ENCODE measurements at places on chromosomes 3 and 15.

- DNase-seq: peak; percentile 49
These were observed 33.3 kb upstream of the VPS33B start for GRCh38 chr15:91055548-91056331.

GRCh38 chr15:64693134-64693533 is 82.3 kb downstream of the RBPMS2 start:
- DNase-seq: peak; percentile 58

- DNase-seq: no peak
These were observed 124.7 kb downstream of the SRGAP3 start for GRCh38 chr3:9124730-9125129.

DNA sequence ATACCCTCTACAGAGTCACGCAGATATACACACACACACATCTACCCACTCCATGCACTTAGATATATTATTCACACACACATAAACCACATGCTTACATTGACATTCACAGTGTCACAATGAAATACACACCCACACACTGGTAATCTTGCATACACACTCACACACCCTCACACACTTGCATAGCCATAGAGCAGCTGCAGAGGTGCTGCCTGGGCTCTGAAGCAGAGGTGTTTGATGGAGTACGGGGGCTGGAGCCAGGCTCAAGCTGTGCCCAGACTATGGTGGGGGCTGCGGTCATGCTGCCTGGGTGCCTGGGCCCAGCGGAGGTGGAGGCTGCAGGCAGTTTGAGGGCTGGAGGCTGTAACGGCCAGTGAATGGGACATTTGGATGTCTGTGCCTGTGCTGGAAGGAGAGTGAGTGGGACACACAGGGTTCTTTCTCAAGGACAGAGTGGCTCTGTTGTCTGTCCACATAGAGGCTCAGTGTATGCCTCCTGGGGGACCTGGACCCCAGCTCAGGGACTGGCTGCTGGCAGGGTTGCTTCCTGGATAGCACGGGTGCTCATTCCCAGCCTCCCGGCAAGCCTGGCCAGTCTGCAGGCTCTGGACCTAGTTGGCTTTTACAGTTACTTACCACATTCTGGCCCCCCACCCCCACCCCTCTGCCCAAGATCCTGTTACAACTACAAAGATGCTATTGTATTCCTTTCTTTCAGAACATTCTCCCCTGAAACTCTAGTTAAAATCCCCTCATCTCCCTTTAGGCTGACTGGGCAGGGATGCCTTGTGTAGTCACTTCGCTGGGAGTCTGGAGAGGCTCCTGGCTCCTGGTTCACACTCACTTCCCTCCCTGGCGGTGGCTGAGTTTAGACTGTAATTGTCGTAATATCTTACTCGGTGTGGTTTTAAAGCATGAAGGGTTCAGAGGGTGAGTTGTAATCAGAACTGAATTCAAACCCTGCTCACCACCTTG is 12.5 kb downstream of the GASK1A start:
- DNase-seq: no peak

DNA sequence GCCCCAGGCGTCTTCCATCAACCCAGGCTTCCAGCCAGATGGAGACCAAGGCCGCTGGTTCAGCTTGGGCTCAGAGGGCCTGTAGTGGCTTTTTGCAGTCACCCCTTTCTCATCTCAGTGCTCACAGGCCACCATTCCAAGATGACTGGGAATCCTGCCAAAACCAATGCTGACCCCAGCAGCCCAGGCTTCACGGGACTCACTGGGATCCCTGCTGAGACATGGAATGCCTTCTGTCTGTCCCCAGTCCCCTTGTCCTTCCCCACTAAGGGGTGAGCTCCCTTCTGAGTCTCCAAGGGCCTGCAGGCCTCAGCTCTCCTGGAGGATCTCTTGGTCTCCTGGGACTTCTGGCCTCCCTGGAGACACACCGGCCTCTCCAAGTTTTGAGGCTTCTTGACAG is 77.4 kb upstream of the SEC13 start:
- DNase-seq: no peak

DNA sequence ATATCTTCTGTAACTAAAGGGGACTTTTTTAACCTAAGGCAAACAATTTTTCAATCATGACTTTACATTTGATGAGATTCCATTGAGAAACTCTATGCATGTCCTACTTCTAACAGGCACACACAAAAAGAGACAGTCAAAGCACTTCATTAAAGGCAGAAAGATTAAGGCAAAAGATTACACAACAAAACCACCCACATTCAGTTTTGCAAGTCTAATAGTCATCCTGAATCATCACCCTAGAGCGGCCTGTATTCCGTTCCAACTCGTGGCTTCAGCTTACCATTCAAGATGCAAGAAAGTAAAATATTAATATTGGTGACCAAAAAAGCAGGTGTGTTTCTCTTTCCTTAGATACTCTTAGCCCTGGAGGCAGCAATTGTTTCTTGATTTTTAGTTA is 205.9 kb downstream of the P3H2 start:
- DNase-seq: no peak

DNA sequence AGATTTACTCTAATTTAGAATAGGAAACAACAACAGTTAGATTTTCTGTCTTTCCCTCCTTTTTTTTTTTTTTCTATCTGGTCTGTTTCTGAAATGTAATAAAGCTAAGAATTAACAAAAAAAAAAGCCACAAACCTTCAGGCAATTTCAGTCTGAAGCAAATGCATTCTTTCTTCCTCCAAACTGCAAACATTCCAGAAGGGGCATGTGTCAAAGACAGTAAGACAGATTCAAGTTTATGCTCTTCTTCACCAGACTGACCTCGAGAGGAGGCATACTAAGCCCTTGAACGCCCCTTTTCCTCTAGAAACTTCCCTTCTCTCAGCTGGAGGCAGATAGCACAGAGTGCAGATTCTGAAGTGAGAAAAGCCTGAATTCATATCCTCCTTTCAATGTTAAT is 654.6 kb upstream of the LMCD1 start:
- DNase-seq: no peak

DNA sequence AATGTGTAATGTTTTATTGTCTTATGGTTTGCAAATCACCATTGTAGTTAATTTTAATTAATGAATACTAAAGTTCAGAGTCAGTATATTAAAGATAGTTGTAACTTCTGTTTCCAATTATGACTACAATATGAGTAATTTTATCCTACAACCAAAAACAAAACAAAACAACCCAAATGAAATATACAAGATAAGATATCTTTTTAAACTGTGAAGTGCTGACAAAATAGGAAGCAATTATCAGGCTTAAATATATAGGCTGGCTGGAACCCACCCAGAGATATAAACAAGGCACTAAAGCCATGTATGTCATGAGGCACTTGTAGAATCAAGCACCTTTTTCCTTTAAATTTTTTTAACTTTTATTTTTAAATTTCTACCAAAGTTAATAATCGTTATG is 108.6 kb upstream of the LRRFIP2 start:
- no peak for DNase-seq

GRCh38 chr15:39403640-39404117 is 177.2 kb upstream of the THBS1 start:
- DNase-seq: no peak

DNA sequence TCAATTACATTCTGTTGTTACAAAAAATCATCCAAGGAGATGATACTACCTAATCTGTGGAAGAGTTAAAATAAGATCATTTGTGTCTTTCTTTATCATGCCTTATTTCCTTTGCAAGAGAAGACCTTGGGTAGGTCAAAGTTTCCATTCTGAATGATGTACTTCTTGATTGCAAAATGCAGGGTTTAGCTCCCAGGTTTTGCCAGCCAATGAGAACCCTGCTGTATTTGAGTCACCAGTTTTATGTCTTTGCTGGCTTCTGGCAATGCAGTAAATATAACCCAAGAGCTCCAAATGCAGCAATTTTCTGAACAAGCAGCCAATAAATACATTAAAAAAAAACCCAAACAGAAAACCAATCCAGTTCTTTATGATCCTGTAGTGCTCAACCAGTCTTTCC is 204.9 kb downstream of the CADPS start:
- no peak for DNase-seq
